ENCODE measurements at places on chromosomes 7 and 10.

DNA sequence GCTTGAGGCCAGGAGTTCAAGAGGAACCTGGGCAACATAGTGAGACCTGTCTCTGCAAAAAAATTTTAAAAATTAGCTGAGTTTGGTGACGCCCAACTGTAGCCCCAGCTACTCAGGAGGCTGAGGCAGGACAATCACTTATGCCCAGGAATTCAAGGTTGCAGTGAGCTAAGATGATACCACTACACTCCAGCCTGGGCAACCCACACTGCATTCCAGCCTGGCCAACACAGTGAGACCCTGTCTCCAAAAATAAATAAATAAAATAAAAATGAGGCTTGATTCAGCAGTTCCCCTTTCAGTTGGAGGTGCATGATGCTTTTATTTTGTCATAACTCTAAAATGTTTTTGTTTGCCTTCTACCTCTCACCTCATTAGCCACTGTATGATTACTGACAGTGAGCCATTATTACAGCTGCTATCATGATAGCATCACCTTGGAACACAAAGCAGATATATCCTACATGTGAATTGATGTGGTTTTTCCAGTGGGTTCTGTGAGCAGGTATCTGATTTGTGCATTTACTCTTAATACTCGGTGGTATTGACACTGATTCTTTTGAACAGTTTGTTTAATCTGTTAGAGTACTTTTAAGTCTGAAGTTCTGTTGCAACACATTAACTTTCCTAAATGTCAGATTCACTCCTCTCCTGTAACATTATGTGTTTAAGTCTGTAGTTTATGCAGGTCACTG lies 49.1 kb downstream of the ARID5B start:
- DNase-seq: no peak

- DNase-seq: no peak
Measured at GRCh38 chr7:150954201-150954985, 23.7 kb downstream of the KCNH2 start.

DNA sequence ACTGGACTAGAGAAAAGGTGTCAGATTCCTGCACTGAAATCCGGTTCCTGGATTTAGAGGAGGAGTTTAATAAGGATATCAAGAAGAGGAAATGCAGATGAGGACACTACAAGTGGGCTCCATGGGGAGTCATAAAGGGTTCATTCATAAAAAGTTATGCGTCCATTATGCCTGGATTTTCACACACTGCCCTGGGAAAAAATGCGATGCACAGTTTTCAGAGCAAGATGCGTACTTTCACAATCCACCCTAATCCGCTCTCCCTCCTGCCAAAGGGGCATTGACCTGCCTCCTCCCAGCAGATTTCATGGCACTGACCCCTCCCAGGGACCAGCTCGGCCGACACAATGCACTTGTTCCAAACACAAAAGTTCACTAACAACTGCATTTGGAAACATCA lies 42.2 kb upstream of the OPALIN start:
- DNase-seq: no peak

GRCh38 chr7:20299647-20300312 lies 30.9 kb upstream of the ITGB8 start:
- DNase-seq: no peak

DNA sequence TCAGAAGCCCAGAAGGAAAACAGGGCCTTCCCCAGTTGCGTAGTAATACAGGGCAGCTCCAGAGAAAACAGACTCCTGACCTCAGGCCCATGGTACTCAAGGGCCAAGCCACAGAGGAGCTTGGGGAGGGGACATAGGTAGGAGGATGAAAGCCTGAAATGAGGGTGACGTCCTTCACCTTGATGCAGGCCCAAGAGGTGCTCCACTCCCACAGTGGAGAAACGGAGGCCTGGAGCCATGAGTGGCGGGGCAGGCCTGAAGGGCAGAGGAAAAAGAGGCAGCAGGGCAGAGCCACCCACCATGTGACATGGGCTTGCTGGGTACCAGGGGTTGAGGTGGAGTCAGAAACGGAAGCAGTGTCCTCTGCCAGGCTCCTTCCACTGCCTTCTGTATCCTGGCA lies 83.0 kb downstream of the C10orf105 start:
- no peak for DNase-seq

- DNase-seq: no peak
Measured at GRCh38 chr10:74113546-74113945, 37.1 kb downstream of the AP3M1 start.

GRCh38 chr7:4745971-4746919 lies 29.2 kb upstream of the AP5Z1 start:
- peak; percentile 79 for DNase-seq

GRCh38 chr7:69635555-69636185 lies 37.4 kb downstream of the AUTS2 start:
- no peak for DNase-seq

GRCh38 chr7:14905764-14906163 lies 3.2 kb upstream of the DGKB start:
- DNase-seq: no peak

DNA sequence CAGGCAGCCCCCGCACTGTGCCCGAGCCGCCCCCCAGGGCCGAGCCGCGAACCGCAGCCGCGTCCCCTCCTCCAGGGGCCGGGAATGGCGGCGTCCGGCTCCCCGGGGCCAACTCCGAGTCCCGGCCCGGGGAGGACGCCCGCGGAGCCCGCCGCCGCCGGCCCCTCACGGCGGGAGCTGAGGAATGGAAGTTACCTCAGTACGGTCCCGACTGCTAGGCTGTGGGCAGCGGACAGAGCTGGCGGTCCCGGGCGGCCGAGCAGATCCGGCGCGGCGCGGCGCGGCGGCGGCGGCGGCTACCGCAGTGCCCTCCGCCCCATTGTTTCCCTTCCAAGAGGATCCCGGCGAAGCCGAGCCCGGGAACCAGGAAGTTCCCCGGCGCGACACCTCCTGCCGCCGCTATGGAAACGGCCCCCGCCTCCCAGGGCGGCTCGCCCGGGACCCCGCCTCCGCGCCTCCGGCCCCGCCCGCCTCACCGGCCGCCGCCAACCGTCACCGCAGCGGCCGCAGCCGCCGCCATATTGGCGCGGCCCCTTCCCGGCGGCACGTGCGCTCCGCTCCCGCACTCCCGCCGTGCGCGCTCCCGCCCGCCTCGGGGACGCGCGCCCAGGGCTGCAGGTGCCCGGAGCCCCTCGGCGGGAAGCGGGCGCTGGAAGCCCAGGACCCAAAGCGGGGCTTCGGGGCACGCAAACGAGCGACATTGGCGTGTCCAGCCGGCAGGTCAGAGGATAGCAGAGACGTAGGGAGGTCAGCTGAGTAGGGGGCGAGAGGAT lies at the start of gene USP6NL:
TSS of gene USP6NL (minus strand) at position 403 of the 773 bp plus-strand sequence. CDS start 14,016 bp downstream, outside the sequence.
- DNase-seq: peak; percentile 10

DNA sequence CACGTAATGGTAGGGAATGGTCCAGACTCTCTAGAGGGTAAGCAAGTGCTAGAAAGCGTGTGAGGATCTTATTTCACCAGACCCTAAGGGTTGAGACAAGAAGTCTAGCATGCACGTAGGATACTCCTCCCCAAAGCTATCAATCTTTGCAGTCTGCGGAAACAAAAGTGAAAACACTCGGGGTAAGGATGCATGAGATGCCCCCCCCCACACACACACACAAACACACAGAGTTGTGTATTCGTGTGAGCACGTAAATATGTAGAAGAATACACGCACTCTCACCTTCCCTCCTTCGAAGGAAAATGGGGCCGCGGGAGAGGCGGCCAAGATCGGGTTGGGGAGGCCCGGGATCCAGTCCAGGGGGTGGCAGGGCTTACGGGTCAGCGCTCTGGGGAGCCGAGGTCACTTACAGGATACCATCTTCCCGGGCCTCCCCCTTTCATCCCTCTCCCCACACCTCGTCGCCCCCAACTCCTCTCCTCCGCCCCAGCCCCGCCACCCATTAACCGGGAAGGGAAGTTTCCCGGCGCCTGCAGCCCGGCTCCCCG lies 455 bp downstream of the CUL2 start:
- no peak for DNase-seq

DNA sequence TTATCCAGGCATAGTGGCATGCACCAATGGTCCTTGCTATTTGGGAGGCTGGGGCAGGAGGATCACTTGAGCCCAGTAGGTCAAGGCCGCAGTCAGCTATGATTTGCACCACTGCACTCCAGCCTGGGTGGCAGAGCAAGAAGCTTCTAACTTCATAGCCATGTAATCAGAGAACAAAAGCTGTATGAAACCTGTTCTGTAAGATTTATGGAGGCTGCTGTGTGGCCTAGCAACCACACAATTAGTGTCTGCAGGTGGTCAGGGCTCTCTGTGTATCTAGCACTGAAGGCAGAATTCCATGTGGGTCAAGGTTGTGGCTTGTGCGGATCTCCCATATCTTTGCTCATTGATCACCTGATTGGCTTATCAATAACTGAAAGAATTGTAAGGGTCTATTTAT lies 221.5 kb upstream of the FOXK1 start:
- no peak for DNase-seq

- no peak for DNase-seq
Measured at GRCh38 chr7:16649196-16649595, 3.2 kb downstream of the BZW2 start.

GRCh38 chr10:51302316-51302715 lies 228.0 kb downstream of the PRKG1 start:
- no peak for DNase-seq

GRCh38 chr7:6271060-6271658 lies 1.3 kb downstream of the CYTH3 start:
- no peak for DNase-seq

DNA sequence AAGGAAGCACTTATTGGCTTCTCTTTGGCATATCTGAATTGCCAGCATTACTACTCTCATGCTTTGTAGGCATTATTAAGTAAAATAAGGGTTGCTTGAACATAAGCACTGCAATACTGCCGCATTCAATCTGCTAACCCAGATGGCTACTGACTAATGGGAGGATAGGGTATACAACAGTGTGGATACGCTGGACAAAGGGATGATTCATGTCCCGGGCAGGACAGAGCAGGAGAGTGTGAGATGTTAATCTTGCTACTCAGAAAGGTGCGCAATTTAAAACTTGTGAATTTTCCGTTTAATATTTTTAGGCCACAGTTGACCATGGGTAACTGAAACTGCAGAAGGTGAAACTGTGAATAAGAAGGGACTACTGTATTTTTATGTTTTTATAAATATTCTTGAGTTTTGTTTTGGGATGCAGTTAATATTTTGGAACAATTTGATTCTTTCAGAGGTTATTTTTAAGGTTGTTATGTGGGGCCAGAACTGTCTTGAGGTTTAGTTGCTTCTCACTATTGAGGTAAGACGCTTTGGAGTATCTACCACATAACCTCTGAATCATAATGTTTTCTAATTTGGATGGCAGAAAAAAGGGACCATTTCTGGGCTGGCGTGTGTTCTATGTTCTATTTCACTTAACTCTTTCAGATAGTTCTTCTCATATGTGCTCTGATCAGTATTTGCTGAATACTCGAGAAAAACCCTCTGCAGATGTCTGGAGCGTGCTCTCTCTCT lies 75.7 kb upstream of the SYPL1 start:
- no peak for DNase-seq

DNA sequence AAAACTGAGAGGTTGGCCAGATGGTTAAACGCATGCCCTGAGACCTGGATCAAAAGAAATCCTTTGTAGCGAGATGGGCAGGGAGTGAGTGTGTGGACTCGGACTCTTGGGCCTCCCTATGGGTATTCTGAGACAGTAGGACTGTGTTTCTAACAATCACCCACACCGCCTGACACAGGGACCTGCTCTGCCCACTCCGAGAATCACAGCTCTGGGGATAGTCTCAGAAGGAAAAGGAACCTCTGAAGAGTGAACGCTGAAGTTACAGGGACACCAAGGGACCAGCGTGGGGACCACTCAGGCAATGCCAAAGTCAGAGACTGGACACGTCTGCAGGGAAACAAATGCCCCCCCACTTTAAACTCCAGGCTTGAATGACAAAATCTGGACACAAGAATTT lies 242.1 kb upstream of the TCERG1L start:
- no peak for DNase-seq

DNA sequence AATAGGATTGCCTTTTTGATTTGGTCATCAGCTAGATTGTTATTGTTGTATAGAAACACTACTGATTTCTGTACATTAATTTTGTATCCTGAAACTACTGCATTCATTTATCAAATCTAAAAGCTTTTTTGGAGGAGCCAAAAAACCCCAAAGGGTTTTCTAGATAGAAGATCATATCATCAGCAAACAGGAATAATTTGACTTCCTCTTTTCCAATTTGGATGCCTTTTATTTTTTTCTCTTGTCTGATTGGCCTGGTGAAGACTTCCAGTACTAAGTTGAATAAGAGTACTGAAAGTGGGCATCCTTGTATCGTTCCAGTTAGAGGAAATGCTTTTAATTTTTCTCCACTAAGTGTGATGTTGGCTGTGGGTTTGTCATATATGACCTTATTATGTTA lies 10.6 kb upstream of the ENTPD7 start:
- DNase-seq: no peak

- no peak for DNase-seq
Measured at GRCh38 chr7:15524077-15524476, 37.7 kb downstream of the AGMO start.

- DNase-seq: no peak
Measured at GRCh38 chr10:132827423-132827789, 41.5 kb upstream of the NKX6-2 start.

DNA sequence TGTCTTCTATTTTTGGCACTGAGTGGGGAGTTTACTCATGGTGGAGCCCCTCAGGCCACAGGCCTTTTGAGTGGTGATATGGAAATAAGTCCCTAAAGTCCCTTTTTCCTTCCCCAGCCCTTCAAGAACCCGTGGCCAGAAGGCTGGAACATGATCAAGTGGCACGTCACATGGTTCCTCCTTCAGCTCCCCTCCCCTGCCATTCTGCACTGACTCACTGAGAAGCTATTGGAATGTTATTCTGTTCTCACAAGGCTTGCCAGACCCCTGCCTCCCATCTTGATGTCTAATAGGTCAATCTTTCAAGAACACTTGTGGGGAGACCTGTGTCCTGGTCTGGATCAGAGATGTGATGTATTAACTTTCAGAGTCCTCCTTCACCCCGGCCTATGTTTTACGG lies 279.8 kb downstream of the SEC23IP start:
- no peak for DNase-seq

GRCh38 chr10:132685101-132685891 lies 100.7 kb downstream of the NKX6-2 start:
- no peak for DNase-seq

GRCh38 chr7:23117841-23118240 lies 12.3 kb downstream of the KLHL7 start:
- no peak for DNase-seq

Data from HS-5 (cell line).